Inflammatory macrophage treated with lipopolysaccharide for 4 hours (primary cell): ENCODE measurements at places on chromosomes 7 and 10.
A peak's percentile ranks its signal among the peaks of the same experiment; 100 is the strongest.

DNA sequence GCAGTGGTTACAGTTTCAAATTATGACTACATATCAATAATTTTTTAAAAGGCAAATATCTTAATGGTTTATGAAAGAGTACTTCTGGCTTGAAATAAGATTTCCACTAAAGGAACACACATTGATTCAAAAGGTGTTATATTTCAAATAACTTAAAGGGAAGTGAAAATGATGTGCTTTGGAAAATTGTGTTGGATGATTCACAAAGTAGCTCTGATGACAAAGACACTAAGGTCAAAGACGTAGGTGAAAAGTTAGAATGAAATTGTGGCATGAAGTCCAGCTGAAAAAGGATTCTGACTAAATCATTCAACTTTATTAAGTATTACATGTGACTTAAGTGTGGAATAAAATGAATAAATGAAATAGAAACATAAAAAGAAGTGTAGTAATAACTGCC is 20.8 kb upstream of the OR2A5 start:
- no peak for DNase-seq

- DNase-seq: no peak
These were observed 43.0 kb downstream of the HERC4 start for GRCh38 chr10:68032113-68032512.

GRCh38 chr7:12572941-12573575 is 2.5 kb downstream of the SCIN start:
- DNase-seq: peak; percentile 46

GRCh38 chr7:95960706-95961244 is 188.4 kb downstream of the DYNC1I1 start:
- no peak for DNase-seq

- DNase-seq: peak; percentile 76
These were observed 140.6 kb downstream of the NRP1 start for GRCh38 chr10:33193701-33194521.

- DNase-seq: peak; percentile 86
These were observed 5.1 kb upstream of the BLVRA start for GRCh38 chr7:43753271-43753810.

GRCh38 chr10:97103316-97104080 is 82.3 kb downstream of the SLIT1 start:
- DNase-seq: no peak

DNA sequence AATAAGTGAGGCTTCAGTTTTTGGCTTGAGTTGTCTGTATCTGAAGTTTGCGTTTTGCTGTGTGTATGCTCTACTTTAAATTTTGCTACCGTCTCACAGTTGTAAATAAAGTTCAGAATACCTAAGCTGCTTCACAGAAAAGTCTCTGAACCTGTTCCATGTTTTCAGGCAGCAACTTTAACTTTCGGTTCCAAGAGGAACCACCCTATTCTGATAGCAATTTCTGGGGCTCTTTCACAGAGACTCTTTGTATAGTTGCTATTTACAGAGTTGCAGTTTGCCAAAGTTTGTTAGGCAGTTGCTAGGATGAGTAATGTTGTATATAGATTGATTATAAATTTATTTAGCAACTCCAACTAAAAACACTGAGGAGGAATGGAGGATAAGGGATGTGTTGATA is 5.7 kb downstream of the FAM221A start:
- DNase-seq: no peak

- DNase-seq: no peak
These were observed 1.4 kb upstream of the CALD1 start for GRCh38 chr7:134777908-134778580.

- DNase-seq: no peak
These were observed 146.3 kb upstream of the SP8 start for GRCh38 chr7:20932785-20933527.

GRCh38 chr10:96570983-96571964 is 15.5 kb downstream of the TM9SF3 start:
- DNase-seq: no peak

- no peak for DNase-seq
These were observed 38.7 kb downstream of the NRF1 start for GRCh38 chr7:129650056-129650758.

DNA sequence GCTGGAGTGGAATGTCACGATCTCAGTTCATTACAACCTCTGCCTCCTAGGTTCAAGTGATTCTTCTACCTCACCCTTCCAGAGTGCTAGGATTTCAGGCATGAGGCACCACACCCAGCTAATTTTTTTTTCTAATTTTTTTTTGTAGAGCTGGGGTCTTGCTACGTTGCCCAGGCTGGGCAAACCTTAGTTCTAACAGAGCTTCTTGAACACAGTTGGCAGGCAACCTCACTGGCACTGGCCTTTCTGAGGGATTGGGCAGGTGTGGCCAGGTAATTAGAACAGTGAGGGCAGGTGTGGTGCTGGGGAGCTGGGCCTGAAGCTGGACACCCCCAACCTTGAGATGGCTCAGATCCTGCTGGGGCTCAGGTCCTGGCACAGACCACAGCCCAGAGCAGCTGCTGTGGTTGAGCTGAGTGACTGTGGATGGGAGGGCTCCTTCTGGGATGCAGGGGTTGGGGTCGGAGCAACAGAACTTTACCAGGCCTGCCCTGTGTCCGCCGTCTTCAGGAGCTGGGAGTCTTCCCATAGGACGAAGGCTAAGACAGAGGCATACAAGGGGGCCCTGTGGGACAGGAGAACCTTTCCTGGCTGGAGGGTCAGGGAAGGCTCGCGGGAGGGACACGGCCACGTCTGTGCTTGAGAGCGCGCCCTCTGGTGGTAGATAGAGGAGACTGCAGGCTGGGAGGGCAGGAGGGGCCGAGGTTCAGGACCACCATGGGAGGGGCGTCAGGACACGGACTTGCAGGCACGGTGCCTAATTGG is 48.2 kb downstream of the COL26A1 start:
- DNase-seq: peak; percentile 13

DNA sequence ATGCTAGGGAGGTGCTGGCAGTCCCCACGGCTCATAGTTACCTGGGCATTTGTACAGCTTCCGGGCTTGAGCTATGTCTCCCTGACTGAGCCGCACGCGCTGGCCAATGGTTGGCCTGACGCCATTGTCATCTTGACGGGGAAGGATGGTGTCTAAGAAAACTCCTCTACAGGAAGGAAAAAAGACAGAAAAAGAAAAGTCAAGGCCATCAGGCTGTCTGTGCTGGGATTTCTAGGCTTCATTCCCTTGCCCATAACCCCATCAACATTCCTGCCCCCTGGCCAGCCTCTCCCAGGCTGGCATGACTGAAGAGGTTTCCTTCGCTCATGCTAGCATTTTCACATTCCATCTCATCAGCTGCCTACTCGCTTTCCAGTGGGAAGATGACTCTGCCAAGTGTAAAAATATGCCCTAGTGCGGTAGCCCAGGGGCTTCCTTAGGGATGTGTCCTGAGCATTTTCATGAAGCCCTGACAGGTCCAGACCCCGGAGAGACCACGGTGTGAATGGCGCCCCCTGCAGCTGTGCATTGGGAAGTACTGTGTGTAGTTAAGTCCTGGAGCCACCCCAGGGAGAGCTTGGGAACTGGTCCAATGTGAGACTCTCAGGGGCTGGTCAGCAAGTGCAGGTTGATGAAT is 54.5 kb upstream of the OPALIN start:
- DNase-seq: no peak

DNA sequence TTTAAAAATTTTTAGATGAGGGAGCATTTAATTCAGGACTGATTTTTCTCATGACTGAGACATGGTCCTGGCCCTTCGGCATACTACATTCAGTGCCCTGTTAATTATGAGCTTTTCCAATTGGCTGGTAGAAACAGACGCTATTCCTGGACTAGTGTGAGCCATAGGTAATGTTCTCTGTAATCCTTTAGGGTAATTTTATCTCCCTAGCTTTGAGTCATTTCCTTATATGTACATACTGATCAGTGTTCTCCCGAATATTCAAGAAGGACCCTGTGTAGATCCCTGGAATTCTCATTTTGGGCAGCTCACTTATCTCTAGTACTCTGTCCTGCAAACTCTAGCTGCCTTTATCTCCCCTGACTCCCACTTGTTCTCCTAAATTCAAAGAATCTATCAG is 92.6 kb upstream of the NPY start:
- no peak for DNase-seq

DNA sequence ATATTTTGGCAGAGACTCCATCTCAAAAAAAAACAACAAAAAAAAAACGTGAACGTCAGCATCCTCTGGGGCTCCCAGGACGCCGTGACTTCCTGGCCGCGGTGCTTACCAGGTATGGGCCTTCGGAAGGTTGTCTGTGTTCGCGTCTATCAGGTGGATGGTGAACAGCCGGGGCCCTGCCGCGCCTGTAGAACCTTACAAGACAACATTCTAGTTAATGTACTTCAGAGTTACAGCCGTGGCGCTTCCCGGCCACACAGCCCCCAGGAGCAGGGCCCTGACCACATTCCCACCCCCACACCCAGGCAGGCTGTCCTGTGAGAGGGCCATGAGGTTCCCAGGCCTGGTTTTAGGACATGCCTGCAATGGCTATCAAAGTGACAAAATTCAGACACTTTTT is 111.0 kb downstream of the SMURF1 start:
- no peak for DNase-seq

GRCh38 chr7:6316226-6316625 is 43.8 kb upstream of the CYTH3 start:
- no peak for DNase-seq

- DNase-seq: peak; percentile 16
These were observed 132.9 kb downstream of the ATXN7L1 start for GRCh38 chr7:105743351-105744090.

DNA sequence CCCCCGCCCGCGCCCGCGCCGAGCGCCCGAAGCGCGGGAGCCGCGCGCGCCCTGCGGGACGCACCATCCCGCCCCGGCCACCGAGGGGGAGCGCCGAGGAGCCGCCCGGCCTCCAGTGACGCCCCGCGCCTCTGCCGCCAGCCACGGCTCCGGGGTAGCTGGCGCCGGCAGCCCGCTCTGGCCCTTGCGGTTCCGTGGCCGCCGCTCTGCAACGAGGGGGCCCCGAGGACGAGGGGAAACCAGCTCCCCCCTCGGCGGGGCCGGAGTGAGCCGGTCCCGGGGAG is at the start of gene PAXIP1:
TSS of gene PAXIP1 (minus strand) at position 33 of the 284 bp plus-strand sequence. CDS start 195 bp downstream, outside the sequence.
- DNase-seq: peak; percentile 29

GRCh38 chr10:110407301-110408170 is 90.2 kb upstream of the DUSP5 start:
- no peak for DNase-seq

DNA sequence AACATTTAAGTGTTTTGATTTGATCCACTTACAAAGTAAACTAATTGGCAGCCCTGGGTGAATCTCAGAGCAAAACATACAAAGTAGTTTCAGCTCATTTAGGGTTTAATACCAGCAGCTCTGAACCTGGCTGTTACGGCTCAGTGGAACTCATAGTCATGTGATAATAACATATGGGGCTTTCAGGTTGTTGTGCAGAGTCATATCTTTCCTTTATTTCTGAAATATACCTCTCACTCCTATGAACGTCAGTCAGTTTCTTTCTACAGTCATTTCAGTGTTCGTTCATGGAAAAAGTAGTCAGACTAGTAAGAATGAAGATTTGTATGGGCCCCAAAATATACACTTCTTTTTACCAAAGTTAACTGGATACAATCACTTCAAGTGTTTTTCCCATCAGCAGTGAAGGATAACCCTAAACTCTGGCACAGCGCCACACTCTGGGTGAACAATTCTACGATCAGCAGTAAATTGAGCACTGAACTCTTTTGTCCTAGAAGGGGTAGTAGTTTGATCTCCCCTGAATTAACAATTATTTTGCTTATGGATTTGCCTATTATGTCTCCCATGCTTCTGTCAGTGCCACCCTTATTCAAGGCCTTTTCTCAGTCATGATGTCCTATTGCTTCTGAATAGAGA is 218.6 kb downstream of the THSD7A start:
- DNase-seq: no peak

DNA sequence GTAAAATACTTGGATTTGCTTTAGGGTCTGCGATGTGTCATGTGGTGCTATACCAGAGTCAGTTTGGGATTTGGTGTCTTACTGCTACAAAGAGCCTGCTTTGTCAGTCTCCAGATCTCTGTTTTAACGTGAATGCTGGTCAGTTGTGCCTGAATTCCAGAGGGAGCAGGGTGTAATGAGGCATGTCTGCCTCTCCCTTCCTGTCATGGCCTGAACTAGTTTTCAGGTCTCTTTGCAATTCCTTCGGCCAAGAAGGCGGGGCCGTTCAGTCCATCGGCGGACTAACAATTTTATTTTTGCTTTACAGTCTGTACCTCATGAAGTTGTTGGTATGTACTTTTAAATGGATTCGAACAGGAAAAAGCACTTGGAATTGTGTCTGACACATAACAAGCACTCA is 465.1 kb upstream of the ADARB2 start:
- no peak for DNase-seq

DNA sequence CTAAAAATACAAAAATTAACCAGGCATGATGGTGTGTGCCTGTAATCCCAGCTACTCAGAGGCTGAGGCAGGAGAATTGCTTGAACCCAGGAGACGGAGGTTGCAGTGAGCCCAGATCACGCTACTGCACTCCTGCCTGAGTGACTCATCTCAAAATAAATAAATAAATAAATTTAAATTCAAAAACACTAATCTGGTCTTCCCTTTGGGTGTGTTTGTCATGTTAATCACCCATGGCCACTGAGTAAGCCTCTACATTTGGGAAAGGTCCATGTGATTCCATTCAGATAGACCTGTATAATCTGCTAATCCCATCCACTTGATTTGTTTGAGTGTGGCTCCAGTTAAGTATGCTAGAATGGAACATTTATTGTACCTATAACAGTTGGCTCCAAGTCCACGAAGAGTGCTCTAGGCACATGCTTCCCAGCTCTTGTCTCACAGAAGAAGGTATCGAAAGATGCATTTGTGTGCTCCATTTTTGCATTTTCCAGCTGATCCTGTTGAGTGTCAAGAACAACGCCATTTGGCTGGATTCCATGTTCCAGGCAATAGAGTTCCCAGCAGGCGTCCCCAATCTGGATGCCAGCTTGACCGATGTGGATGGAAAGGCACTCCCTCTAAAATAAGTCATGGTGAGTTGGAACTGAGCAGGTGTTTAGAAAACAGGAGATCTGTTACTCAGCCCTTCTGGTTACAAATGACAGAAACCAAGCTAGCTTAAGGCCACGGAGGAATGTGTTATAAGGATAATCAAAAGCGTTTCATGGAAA is 4.0 kb downstream of the TUBAL3 start:
- DNase-seq: no peak

- DNase-seq: no peak
These were observed 477.3 kb upstream of the CELF2 start for GRCh38 chr10:10540398-10540797.
